ENCODE measurements at places on chromosomes 6 and 20. TPM values are rescaled to one million over a fixed set of nuclear protein-coding genes. Genes with fewer than 3 reads are reported as not detected.

The SPATS1 gene
- not detected for total RNA-seq

The CUTA gene
- 146 TPM for total RNA-seq

DNA sequence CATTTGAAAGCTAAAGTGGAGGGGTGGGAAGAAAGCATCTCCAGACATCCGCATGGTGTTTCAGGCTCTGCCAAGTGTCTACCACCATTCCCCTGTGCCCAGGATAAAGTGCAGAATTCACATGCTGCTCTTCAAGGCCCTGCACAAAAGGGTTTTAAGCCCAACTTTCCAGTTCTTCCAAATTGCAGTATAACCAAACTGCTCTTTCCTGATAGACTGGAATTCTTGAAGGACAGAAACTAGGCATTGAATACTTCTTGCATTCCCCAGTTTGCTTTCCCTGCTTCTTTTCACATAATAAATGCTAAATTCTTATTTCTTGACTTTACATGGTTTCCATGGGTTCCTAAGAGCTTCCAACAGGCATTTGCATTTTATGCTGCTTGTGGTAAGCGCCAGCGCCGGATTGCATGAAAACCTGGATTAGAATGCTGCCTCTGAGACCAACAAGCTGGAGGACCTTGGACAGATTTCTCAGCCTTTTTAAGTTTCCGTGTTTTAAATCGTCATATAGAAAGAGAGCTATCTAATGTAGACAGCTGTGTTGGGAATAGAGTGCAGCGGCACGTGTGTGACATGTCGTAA lies 7.9 kb downstream of the SOX4 start:
- DNase-seq: no peak

GRCh38 chr20:10316582-10316981 lies 98.0 kb downstream of the SNAP25 start:
- DNase-seq: no peak

GRCh38 chr6:39063526-39063925 lies 14.9 kb downstream of the GLP1R start:
- DNase-seq: no peak

Data from mucosa of descending colon (tissue), 3 donors.